SHP77 treated with DMSO at 0.1 percent for 48 hours (cell line): ENCODE measurements at places on chromosomes 2 and 18.

DNA sequence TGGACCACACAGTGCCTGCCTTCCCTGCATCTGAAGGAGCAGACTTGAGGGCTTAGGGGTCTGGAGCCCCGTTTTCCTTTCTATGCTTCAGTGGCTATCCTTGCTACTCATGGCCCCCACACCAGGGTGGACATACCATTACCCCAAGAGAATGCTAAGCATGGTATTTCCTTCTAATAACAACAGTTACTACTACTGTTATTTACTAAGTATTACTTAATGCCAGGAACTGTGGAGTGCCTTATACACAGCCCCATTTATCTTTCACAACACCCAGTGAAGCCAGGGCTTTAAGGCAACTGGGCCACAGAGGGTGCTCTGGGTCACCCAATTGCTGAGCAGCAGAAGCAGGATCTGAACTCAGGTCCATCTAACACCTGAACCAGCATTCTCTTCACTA, 5.8 kb upstream of the PAX8 start:
- DNase-seq, result no peak

- no peak for DNase-seq
Observed at GRCh38 chr2:234147335-234147861, 96.9 kb downstream of the SPP2 start.

GRCh38 chr18:76480913-76481312, 14.1 kb downstream of the ZNF516 start:
- DNase-seq, result no peak

DNA sequence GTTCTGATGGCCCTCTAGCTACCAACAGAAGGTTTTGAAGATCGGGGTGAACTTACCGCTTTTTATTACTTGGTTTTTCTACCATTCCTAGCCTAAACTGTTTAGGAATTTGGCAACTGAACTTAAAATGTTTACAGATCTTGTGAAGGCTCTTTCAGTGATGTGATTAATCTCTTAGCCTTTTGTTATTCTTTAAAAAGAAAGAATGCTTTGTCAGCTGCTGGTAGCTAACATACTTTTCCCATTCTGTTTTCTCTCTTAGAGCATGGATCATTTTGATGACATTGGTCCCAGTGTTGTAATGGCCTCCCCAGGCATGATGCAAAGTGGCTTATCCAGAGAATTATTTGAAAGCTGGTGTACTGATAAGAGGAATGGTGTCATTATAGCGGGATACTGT, 18.1 kb downstream of the CPSF3 start:
- DNase-seq, result no peak

- DNase-seq, result no peak
Observed at GRCh38 chr2:219452361-219453317, 18.0 kb downstream of the SPEG start.

DNA sequence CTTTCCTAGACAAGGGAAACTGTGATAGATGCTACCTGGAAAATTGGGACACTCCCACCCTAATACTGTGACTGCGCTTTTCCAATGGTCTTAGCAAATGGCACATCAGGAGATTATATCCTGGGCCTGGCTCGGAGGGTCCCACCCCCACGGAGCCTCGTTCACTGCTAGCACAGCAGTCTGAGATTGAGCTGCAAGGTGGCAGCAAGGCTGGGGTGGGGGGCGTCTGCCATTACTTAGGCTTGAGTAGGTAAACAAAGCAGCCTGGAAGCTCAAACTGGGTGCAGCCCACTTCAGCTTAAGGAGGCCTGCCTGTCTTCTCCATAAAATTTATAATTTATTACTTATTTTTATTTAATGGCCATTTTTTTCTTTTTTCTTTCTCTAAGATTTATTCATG, 802.1 kb upstream of the SLC39A10 start:
- no peak for DNase-seq

DNA sequence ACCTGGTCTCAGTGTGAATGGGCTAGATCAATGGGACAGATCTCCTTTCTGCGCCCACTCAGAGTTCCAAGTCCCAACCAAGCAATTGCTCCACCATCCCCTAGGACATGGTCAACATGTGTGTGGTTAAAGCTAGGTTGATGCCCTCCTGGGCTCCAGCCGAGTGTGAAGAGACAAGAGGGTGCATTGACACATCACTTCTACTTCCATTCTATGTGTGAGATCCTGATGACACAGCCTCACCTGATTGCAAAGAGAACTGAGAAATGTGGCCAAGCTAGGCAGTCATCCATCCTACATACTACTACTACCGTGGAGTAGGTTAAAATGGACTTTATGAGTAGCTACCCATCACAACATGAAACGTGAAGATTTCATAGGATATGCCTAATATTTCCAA, 106.8 kb downstream of the NCKAP5 start:
- no peak for DNase-seq

DNA sequence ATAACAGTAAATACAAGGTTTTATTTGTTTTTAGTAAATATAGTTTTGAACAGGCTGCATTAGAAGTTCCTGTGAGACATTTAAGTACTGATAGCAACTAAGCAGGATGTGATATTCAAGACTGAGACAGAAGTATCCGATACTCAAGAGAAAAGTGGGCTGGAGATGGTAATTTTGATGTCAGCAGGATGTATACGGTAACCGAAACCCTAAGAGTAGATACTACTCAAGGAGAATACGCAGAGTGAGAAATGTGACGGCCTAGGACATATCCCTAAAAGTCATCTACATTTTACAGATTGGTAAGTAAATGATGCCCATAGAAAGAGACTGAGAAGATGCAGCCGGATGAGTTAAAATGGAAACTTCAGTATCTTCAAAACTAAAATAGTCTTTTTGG, 115.4 kb downstream of the GORASP2 start:
- no peak for DNase-seq

GRCh38 chr2:213980883-213981282, 430.0 kb upstream of the VWC2L start:
- no peak for DNase-seq

GRCh38 chr2:120881981-120882788, 146.5 kb downstream of the GLI2 start:
- DNase-seq, result no peak

- DNase-seq, result no peak
Observed at GRCh38 chr18:45056926-45057325, 376.2 kb downstream of the SETBP1 start.

- DNase-seq, result no peak
Observed at GRCh38 chr2:65292106-65292400, 64.4 kb downstream of the ACTR2 start.

DNA sequence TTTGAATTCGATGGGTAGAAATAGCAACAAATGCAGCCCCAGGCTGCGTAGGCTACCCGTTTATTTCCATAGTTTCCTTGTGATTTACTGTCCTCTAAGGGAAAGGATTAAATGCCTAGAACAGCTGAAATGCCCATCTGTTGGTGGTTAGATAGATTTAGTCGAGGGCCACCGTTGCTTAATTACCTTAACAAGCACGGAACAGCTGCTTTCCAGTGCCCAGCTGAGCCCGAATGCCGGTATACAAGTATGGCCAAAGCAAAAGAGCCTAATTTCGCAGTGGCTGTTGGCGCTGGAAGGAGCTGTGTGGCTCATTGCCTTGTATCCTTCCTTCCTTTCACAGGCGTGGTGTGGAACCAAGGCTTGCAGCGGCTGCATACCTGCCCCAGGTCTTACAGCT, 109.1 kb downstream of the CABLES1 start:
- DNase-seq, result no peak

- no peak for DNase-seq
Observed at GRCh38 chr18:4125224-4125623, 329.9 kb downstream of the DLGAP1 start.

DNA sequence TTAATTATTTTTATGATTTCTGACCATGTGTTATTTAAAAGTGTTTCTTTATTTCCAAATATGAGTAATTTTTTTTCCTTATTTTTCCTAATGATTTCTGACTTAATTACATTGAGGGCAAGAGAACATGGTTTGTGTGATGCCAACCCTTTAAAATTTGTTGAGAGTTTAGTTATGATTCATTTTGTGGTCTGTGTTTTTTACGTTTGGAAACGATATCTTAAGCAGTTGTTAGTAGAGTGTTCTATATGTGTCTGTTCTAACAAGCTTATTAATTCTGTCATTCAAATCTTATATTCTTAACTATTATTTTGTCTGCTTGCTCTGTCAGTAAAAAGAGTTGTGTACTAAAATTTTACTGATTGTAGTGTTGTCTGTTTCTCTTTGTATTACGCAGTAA, 15.0 kb downstream of the NAB1 start:
- no peak for DNase-seq

- no peak for DNase-seq
Observed at GRCh38 chr2:134133622-134134312, 120.1 kb upstream of the MGAT5 start.

- DNase-seq, result no peak
Observed at GRCh38 chr2:231708773-231709635, 679 bp downstream of the PTMA start.

DNA sequence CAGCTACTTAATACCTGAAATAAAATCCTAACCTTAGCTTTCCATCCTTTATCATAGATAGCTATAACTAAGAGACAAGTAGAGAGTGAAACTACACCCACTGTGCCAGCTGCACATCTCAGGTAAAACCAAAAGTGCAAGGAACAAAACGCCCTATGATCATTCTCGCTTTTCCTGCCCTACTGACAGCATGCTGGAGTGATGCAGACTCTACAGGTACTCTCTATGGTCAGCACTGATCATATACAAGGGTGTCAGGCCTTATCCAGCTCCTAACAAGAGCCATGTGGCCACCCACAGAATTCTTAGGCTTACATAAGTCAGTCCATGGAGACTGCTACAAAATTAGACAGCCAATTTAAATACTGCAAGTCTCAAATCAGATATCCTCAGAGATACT, 45.6 kb downstream of the REV1 start:
- no peak for DNase-seq

GRCh38 chr2:7201851-7202250, 284.6 kb downstream of the RNF144A start:
- no peak for DNase-seq

- DNase-seq, result no peak
Observed at GRCh38 chr2:197950006-197950405, 145.6 kb downstream of the PLCL1 start.

GRCh38 chr2:176187899-176188773, at the start of gene HOXD1:
HOXD1 (plus strand) TSS chr2:176188668; CDS start chr2:176188802, 134 bp downstream.
- DNase-seq, result no peak

DNA sequence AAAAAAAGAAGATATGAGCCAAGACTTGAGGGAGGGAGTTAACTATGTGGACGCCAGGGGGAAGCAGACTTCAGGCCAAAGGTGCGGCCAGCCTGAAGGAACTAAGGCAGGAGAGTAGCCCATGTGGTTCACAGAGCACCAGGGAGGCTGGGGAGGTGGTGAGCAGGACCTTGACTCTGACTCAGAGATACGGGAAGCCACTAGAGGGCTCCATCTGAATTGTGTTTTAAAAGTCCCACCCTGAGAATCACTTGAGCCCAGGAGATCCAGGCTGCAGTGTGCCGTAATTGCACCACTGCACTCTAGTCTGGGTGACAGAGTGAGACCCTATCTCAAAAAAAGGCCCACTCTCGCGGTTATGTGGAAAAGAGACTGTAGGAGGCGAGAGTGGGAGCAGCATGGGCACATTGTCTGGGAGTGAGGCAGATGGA, 12.3 kb downstream of the CEP192 start:
- DNase-seq, result no peak

DNA sequence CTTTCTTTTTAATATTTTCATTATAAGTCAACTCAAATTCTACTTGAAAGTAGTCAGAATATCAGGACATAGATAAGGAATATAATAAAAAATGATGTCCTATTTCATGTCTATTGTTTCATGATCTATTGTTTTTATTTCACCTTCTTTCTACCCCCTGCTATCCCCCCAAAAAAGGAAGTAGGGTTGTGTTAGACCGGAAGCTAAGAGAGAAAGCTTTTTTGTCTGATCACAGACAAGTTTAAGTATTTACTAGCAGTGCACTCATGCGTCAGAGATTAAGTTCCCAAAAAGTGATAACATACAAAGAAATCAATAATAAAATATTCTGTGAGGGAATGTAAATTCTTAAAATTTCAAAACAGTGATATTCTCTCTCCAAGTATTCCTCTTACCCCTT, 447.1 kb upstream of the CNTNAP5 start:
- DNase-seq, result no peak

- DNase-seq, result no peak
Observed at GRCh38 chr2:162925595-162925994, 87.0 kb upstream of the KCNH7 start.

DNA sequence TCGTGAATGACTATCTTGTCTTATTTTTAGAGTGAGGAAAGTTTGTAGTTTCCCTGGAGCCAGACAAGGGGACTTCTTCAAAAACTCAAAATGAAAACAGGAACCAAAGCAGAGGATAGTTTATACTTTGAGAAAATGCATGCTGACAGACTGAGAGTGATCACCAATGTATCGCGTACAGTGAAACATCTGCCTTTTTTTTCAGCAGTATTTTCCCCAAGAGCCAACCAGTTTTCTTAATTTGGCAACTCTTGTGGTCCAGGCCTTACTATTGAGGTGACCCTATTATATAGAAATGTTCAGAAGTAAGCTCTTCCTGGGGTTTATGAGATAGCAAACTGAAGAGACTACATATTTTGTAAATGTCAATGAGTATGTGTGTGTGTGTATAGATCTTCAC, 153.7 kb upstream of the VRK2 start:
- DNase-seq, result no peak

DNA sequence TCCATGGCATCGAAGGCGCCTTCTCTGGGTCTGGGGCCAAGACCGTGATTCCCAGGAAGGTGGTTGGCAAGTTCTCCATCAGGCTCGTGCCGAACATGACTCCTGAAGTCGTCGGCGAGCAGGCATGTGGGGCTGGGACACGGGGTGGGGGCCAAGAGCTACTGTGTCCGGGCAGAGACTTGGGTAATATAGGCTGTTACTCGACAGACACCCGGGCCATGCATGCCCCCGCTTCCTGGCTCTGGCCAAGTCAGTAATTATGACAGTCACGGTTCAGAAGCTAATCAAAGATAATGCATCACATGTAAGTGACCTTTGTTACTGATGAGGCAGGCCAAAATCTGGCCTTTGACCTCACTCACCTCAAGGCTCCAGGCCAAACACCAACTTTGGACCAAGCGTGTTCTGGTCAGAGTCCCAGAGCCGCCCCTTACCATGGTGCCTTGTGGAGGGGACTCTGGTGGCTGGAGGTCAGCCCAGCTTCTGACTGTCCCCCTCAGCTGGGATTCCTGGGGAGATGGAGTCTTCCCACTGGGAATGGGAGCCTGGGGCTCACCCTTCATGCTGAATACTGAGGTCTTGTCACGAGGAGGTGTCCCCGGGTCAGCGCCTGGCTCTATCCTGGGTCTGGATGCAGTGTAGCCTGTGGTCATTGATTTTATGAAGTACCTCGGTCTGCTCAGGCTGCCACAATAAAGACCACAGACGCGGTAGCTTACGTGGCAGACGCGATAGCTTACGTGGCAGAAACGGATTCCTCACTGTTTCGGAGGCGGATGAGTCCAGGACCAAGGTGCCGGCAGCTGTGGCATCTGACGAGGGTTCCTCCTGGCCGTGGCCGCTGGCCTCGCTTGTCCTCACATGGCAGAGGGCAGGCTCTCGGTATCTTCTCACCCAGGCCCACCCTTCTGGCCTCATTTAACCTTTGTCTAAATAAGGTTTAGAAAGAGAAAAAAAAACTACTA, 17.7 kb upstream of the CNDP1 start:
- DNase-seq, result no peak

- DNase-seq, result no peak
Observed at GRCh38 chr18:46053368-46054095, 18.5 kb downstream of the PSTPIP2 start.
